ENCODE measurements at places on chromosomes 1 and 21.
A peak's percentile ranks its signal among the peaks of the same experiment; 100 is the strongest.

DNA sequence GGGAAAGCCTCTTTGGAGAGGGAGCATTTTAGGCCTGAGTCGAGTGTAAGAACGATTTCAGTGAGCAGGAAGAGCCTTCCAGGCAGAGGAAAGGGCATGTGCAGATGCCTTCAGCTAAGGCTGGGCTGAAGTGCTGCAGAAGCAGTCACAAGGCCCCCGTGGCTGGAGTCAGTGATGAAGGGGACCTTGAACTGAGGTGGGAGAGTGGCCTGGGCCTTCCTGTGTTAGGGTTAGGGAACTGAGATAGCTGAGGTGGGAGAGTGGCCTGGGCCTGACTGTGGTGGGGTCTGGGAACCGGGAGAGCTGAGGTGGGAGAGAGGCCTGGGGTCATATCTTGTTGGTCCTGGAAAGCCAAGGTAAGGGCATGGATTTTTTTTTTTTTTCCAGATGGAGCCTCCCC lies 50.9 kb upstream of the ETV3 start:
- DNase-seq = no peak

DNA sequence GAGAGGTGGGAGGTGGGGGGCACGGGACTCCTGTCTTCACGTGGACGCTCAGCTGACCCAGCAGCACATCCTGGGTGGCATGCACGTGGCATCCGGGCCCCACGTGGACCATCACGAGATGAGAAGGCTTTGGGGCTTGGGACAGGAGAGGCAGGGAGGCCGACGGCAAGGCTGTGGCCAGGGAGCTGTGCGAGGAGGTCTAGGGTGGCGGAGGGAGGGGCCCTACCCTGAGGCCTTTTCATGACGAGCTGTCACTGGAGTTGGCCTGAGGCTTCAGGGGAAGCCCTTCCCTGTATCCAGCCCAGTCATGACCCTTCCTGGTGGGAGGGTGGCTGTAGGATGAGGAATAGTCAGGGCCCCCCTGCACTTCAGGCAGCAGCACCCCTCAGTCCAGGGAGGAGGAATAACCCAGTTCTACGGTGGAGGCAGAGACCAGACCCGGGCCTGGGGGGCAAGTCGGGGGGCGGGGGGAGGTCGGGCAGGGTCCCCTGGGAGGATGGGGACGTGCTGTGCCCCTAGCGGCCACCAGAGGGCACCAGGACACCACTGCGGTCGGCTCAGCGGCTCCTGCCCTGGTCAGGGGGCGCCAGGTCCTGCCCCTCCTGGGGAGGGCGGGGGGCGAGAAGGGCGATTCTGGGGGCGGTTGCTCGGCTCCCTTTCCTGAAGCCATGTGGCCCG lies 2.0 kb upstream of the PERM1 start:
- peak; percentile 66 for DNase-seq

GRCh38 chr1:18636596-18637508 lies 6.2 kb downstream of the PAX7 start:
- DNase-seq = no peak

DNA sequence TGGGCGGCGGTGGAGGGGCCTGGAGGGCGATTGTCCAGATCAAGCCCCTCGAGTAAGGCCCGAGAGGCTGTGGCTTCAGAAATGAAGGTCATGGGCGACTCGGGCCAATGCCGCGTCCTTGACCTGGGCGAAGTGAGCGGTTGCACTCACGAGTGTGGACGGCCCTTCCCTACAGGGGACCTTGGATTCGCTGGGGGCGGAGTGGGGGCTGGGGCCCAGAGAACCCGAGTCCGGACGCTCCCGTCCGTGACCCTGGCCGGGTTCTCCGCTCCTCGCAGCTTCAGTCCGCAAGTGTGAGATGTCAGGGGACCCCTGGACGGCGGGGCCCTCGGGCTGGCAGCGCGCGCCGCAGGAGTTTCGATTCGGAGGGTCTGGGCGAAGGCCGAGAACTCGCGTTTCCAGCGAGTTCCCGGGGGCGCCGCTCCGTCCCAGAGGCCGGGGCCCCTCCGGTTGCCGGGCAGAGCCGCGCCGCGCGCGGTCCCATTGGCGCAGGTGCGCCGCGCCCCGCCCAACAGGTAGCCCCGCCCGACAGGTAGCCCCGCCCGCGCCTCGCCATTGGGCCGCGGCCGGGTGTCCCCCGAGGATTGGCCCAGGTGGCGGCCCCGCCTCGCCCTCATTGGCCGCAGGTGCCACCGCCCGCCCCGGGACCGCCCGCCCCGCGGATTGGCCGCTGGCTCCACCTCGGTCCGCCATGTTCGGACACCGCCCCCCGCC lies at the start of gene PRKCZ:
PRKCZ (plus strand) TSS at position 694 of the 714 bp plus-strand sequence. CDS start 220 bp downstream, outside the sequence.
- peak; percentile 91 for DNase-seq

DNA sequence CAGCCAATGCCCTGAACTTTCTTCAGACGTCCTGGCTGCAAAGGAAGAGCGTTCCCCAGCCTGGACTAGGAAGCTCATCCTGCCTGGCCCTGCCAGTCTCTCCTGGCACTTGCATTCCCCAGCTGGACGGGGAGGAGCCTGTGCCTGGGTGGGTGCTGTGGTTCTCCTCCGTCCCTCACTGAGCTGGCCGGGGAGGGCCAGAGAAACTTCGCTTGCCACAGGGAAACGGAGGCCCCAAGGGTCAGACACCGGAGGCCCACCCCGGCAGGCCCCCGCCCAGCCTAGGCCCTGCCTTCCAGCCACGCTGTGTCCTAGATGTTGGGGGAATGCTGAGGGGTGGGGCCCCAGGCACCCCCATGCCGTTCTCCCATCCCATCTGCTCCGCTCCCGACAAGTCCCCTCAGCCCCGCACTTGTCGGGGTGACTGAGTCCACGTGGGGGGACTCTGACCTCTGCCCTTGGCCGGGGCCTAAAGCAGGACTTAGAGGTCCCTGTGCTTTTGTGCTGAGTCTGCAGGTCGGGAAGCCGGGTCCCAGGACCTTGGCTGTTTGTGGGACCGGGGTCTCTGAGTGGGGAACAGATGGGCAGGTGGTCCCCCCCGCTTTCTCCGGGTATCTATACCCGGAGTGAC lies 4.8 kb downstream of the FTCD start:
- no peak for DNase-seq
